ENCODE measurements at places on chromosomes 4 and X.

DNA sequence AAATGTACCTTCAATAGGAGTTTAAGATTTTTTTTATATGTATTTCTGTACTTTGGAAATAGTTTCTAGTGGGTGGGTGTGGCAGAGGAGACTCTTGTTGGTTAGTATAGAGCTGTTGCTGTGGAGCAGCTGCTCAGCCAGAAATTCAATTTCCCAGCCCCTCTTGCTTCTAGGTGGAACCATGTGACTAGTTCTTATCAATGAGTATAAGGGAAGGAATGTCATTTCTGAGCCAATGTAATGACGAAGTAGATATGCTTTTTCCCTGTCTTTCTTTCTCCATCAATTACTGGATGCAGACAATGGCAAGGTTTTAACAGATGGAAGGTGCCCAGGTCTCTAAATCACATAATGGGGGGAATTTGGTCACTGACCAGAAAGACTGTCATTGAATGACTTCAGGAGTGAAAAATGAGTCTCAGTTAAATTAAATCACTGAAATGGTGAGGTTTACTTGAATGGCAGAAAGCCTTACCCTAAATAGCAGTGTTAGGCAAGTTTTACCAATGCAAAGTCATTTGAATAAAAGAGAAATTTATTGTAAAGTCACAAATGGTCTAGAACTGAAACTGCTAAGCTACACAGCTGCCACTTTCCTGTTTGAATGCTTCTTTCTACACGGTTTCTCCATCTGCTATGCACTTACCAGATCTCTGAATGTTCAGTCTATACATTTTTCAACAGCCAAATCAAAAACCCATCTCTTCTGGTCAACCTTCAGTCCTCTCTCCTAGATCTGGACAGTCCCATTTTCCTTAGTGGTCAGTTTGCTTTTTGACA, 795.4 kb upstream of the MAGEB2 start:
- no peak for DNase-seq

GRCh38 chr4:19241895-19242294, 1009.8 kb upstream of the SLIT2 start:
- no peak for DNase-seq

- DNase-seq = peak; percentile 7
Observed at GRCh38 chrX:106726485-106727437, at the start of gene RNF128. Gene RNF128 (plus strand): TSS chrX:106726701. CDS start chrX:106726914, 213 bp downstream.

GRCh38 chr4:39363773-39364393, 2.3 kb downstream of the RFC1 start:
- no peak for DNase-seq

- DNase-seq = no peak
Observed at GRCh38 chr4:31230594-31230993, 510.4 kb downstream of the PCDH7 start.

DNA sequence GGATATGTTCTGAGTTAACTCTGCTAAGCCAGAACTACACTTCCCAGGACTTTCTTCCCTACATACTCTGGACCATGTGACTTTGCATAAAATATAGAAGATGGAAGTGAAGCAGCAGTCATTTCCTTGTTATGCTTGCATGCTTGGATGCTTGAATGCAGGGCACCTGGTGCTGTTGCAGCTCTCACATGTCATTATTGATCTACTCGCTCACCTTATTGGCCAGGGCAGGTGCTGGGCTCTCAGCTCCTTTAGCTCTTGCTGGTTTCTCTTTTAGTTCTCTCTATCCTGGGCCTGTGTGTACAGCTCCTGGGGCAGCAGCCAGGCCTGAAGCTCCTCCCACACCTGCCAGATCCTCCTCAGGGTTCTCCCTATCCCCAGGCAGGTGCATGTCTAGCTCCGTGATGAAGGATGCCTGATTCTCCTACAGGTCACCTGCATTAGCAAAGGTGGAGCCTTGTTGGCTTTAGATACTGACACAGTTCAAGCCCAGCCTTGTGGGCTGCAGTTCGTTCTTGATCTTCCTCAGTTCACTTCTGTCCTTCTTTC, 53.3 kb downstream of the MED28 start:
- no peak for DNase-seq

DNA sequence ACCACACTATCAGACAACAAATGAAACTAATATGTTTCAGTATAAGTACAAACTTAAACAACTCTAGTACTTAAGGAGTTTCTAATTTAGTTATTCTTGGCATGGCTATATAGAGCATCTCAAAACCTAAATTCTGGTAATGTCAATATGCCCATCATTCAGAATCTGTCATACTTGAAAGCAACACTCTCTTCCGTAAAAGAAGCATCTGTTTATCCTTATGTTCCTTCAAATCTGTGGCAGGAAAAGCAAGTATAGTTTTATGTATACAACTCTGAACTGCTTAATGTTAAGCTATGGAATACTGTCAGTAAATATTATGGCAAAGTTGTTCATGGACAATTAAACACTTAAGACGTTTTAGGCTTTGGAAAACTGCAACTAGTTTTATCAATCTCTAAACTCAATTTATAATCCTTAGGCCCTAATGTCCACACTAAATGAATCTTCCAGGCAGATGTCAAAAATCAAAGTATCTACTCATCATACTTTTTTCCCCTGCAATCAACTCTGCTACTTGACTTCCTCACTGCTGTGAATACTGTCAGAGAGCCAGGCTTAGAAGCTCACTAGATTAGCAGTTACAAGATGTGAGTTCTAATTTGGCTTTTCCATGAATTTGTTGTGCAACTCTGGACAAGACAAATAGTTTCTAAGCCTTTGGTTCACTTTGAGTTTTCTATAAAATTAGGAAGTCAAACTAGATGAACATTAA, 109.4 kb downstream of the SCLT1 start:
- DNase-seq = no peak

- peak; percentile 4 for DNase-seq
Observed at GRCh38 chrX:1909419-1910206, 294.8 kb downstream of the ASMT start.

DNA sequence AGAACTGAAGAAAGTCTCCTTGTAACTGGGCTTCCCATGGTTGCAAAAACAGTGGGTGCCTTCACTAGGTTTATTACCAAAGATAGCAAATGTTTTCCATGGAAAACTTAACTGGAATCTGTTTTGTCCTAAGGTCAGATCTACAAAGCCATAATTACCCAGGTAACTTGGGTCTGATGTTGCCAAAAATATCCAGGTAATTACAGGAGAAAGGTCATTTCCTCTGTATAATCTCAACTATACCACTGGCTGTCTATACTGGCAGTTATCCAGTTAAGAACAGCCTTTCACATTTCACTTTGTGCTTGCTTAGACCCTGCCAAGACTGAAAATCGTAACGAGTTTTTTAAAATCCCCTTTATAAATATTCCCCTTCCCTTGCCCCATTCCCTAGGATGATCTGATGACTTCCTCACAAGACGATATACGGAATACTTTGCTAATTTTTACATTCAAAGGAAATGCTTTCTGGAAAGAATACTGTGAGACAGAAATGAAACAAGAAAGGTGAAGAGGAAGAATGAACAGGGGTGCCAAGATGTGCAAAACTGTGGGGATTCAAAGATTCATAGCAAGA, 105.5 kb downstream of the MAML3 start:
- DNase-seq = no peak

DNA sequence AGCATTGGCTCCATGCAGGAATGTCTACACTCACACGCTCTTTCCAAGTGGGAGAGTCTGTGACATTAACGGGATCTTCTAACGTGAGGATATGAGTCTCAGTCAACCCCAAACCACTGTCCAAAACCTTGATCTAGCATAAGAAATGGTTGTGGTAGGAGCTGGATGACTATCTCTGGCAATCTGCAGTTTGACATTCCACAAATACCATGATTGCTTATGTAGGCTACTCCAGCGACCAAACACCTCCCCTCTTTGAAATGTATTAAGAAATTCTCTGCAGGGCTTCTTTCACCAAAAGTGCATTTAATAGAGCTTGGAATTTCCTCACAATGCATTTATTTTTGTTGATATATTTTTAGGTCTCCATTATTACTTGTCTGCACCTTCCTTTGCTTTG, 14.1 kb upstream of the STX18 start:
- DNase-seq = no peak

DNA sequence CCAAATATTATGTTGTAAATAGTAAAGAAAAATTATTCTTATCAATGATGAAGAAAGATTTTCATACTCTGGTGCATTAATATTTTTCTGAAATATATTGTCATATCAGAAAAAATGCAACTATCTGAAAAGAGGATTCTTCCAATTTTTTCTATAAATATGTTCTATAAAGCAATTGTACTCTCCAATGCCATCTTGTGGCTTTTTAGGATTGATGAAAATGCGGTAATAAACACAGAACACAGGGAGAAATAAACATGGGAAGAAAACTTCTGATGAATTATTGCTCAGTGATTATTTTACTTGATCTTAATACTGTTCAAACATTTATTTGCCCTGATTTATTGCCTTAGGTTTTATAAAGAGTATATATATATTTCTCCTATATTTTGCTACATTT, 215.4 kb downstream of the IL1RAPL1 start:
- no peak for DNase-seq

- no peak for DNase-seq
Observed at GRCh38 chr4:53075162-53075785, 213.2 kb downstream of the RASL11B start.

- peak; percentile 17 for DNase-seq
Observed at GRCh38 chr4:183097231-183098018, 1.6 kb upstream of the WWC2 start.

- peak; percentile 19 for DNase-seq
Observed at GRCh38 chrX:118593407-118593806, 97.8 kb downstream of the DOCK11 start.

DNA sequence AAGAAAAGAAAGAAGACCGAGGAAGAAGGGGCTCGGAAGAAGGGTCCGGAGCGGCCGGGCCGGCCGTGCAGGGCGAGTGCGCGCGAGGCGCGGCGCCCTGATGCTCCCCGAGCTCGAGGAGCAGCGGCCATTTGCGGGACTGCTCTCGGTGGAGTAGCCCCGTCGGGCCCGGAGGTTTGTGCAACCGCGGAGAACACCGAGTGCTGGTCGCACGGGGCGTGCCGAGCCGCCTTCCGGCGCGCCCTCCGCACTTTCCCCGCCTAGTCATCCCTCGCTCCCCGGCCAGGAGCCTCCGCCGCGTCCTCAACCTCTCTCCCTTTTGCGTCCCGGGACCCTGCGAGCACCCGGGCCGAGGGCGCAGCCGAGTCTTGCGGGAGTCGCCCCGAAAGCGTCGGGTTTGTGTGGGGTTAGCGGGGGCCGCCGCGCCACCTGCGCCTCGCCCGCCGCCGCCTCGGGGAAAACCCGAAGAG, 127.4 kb downstream of the LAS1L start:
- no peak for DNase-seq

DNA sequence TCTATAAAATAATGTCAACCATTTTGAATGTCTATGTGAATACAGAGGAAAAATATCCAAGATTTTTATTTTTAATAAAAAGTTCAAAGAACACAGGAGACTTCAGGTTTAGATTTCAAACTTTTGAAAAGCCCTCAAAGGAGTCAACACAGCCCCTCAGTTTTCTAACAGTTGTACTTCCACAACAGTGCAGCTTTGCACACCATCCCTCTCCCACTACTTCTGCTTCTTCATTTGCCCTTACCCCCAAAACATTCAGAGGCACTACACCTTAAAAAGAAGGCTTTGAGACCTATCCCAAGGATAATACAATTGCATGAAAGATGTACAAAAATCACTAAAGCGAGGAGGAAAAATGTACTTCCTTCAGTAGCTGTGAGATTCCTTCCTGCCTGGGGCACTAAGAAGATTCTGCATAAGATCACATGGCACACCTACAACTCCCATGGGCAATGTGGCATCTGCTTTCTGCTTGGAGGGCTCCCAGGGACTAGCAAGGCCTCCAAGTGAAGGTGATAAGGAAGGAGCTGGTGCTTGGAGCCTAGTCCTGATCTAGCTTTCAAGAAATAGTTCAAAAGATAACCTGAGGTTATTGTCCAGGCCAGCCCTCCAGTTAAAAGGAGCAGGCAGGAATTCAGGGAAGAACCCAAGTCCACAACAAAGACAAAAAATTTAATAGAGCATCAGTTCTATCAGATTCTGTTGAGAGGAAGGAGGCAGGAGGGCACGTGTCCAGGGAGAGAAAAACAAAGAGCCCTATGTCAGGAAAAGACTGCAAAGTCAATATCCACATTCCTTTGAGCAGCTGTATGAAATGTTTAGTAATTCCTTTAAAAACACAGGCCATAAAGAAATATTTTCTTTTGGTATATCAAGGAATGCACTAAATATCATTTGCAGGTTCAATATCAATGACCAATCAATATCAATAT, 19.1 kb downstream of the ARAP2 start:
- no peak for DNase-seq

- peak; percentile 1 for DNase-seq
Observed at GRCh38 chr4:112951362-112952312, 97.8 kb upstream of the ANK2 start.

DNA sequence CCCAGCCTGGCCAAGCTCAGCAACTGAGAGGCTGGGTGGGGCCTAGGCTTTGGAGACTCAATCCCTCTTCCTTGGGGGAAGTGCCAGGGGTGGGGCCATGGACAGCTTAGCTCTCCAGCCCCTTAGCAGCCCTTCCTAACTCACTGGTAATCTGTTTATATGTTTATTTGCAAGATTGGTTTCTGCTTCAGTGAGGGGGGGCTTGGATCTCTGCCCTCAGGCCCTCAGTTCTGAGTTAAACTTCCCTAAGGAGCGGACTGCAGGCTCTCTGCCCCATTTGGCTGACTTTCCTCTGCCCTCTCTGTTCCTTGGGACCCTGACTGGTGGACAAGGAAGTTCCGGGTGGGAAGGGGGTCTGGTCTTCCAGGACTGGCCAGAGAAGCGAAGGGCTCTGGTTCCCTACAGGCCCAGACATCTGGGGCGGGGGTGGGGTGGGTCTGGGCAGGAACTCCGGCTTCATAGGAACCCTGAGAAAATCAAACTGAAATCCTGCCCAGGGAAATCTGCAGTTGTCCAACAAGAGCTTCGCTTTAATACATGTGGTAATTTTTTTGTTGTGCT, 51.4 kb downstream of the NALF2 start:
- DNase-seq = no peak

GRCh38 chrX:110531873-110532580, 173.4 kb downstream of the RTL9 start:
- no peak for DNase-seq

DNA sequence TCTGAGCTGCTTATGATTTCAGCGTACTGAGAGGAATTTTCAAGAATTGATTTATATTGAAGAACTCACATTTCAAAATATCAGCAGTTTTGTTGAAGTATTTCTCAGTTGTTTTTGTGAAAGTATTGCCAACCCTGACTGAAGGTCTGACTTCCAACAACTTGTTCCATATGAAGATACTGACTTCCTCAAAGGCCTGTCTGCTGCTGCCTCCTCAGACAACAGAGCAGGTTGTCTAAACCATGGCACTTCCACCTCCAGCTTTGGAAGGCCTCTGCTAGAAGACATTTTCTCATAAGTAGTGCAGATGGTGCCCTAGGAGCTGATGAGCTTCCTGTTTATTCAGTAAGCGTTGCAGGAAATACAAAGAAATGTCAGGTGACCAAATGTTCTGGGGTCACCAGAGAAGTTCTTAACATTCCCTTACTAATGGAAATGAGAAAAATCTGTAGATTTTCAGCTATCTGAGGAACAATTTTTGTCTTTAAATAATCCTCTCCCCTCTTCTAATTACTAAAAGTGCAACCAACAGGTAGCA, 28.8 kb downstream of the FGF2 start:
- no peak for DNase-seq

All from suppressor macrophage (primary cell).